Stimulated activated CD8-positive, alpha-beta memory T cell treated with anti-CD3 and anti-CD28 coated beads, Interleukin-4, amount 100 ng/mL, for 4 hours (primary cell): ENCODE measurements at places on chromosomes 2 and 18.

- no peak for DNase-seq
Observed at GRCh38 chr2:224659714-224660113, 56.5 kb downstream of the CCDC195 start.

DNA sequence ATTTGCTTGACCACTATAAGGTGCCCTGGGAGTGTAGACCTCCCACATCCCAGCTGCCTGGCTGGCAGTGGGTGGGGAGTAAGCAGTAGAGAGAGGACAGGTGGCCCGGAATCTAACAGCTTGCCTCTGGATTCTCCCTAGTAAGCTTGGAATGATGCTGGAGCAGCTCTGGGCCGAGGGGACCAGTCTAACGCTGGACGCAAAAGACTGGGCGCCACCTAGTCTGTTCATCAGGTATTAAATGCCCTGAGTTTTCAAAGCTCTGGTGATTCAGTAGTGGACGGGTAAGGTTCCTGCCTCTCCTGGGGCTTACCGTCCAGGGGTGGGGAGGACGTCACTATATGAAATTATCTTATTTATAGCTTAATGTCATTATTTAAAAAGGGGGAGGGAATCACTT, 648 bp upstream of the LYPD6B start:
- no peak for DNase-seq

- no peak for DNase-seq
Observed at GRCh38 chr2:81235601-81236000, 931.0 kb upstream of the LRRTM1 start.

DNA sequence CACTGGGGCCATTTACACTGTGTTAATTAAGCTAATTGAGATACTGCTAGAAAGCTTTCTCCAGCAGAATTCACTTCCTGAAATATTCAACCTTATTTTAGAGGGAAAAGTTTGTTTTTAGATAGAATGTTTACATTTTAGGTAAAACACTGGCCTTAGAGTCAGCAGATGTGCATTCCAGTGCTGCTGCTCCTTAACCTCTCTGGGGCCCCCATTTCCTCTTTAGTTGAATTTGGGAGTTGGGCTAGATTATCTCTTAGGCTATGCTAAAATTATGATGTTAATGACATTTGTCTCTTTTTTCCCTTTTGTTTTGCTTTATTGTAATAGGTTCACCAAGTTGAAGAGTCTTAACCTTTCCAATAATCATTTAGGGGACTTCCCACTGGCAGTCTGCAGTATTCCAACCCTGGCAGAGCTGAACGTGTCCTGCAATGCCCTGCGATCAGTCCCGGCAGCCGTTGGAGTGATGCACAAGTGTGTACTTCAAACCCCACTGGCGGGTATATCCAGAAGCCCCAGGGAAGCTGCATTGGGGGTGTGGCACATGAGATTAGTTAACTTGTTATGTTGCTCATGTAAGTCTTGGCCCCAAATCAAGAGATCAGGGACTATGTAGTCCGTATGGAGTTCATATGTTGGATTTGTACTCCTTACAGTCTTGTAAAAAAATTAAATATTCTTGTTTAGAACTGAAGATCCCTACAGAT, 179.5 kb downstream of the PHLPP1 start:
- no peak for DNase-seq

GRCh38 chr2:231646476-231646875, 53.8 kb downstream of the TEX44 start:
- no peak for DNase-seq

DNA sequence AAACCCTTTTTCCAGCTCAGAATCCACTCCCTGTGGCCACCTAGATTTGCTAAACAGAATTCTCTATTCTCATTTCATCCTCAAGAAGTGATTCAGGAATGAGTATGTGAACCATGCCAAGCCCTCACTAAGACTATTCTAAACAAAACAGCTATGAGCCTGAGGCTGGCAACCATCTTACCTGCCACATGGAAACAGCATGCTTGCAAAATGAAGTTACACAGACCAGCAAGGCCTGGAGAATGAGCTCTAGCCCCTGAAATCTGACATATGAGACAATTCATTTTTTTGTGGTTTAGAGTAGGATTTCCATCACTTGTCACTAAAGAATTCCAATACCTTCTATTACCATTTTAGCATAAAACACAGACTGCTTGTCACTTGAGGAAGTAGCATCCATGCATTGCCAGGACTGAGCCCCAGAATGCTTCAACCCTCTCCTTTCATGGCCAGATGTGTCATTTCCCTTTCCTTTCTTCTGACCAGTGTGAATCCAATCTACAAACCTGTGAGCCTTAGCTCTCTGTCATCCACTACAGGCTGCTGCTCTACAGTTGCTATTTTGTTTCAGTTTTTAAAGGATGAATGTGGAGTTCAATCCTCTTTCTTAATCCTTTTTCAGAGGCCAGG, 744.3 kb upstream of the ACVR2A start:
- no peak for DNase-seq

GRCh38 chr2:42819160-42819559, 26.8 kb upstream of the HAAO start:
- no peak for DNase-seq

DNA sequence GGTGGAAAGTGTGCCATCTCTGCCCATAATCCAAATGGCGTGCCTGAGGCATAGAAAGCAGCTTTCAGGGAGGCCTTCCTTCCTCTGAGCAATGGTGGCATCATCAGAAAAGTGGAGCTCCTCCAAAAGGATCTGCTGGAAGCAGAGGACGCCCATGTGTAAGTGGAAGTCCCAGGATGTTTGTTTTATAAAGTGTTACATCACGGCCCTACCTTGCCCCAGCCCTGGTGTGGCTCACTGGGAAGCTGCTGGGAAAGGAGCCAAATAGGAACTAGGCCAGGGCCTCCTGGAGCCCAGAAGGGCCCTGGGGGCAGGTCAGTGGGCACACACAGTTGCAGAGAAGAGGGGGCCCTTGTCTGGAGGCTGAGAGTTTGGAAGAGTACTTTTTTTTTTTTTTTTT, 4.2 kb upstream of the ODC1 start:
- no peak for DNase-seq
